NCI-H510A treated with DMSO at 0.1 percent for 48 hours (cell line): ENCODE measurements at places on chromosomes 4 and X.

DNA sequence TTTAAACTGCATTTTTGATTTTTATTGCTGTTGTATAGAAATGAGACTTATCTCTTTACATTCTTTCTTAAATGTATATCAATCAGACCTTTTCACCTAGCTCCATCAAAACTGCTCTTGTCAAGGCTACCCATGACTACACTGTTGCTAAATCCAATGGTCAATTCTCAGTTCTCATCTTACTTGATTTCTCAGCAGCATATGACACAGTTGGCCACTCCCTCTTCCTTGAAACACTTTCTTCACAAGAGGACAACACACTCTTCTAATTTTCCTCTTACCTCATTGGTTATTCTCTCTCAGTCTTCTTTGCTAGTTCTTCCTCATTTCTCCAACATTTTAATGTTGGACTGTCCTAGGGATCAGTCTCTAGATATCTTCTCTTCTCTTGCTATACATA, 94.1 kb upstream of the CITED1 start:
- DNase-seq = no peak

- no peak for DNase-seq
Measured at GRCh38 chrX:108268434-108269080, 169.7 kb downstream of the COL4A6 start.

- DNase-seq = peak; percentile 10
Measured at GRCh38 chr4:26032630-26033317, 118.8 kb downstream of the SMIM20 start.

- no peak for DNase-seq
Measured at GRCh38 chrX:106467422-106467821, 144.4 kb upstream of the RADX start.

DNA sequence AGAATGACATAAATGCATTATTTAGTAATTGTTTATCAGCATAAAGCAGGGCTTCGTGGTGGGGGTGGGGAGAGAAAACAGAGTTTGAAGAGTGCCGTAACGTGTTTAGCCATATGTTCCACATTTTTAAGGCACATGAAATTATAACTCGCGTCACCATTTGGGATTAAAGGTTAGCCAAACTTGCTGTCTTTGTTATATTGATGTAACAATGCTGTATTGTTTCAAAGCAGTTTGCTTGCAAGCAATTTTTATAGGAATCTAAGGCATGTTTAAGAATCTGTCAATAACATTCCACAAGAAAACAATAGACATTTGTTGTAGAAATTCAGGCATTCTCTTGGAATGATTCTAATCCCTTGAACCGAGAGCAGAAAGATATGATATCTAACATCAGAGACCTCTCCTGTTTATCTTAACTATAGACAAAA, 78.3 kb downstream of the CLDN22 start:
- DNase-seq = no peak
